T follicular helper cell (primary cell): ENCODE measurements at places on chromosomes 1 and 21.

DNA sequence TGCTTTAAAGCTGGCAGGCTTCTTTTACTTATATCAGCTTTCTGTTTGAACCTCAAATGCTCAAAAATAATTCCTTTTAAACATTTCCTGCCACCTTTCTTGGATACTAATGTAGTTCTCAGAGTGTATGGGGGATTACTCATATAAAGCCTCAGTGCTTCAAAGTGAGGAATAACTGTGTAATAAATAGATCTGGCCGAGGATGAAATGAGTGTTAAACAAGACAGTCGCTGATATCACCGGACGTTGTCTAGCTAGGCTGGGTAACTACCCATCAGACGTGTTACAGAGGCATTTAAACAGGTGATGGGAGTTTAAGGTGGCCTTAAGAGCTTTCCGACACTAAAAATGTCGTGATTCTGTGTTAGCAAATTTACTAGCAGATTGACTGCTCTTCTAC is 53.1 kb downstream of the VANGL2 start:
- DNase-seq = no peak

DNA sequence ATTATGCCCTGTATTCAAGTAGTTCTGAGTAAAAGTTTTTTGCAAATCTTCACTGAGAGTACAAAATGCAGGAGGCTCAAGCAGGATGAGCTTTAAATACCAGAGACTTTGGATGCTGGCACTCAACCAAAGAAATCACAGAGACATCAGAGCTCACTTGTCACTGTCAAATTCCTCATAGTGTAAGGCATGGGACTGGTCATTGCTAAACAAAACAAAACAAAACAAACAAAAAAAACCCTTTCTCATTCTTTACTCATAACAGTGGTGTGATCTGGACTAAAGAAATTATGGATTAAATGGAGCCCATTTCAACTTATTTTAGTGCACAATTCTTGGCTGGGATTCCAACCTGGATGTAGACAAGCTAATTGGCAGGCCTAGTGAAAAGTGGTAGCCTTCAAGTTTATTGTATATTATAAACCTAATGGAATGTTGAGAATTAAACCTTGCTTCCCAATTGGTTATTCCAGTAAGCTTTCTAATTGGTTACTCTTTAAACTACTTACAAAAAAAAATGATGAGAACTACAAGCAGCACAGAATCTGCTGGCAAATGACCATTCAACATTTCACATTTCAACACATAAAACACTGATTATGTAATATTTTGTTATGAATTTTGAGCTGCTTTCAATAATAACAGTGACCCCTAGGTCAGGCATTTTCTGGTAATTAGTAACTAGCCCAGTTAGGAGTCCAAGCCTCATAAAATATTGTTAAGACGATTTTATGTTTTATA is 30.6 kb upstream of the NEK7 start:
- no peak for DNase-seq

GRCh38 chr1:217953330-217953729 is 322.2 kb downstream of the SPATA17 start:
- DNase-seq = no peak

DNA sequence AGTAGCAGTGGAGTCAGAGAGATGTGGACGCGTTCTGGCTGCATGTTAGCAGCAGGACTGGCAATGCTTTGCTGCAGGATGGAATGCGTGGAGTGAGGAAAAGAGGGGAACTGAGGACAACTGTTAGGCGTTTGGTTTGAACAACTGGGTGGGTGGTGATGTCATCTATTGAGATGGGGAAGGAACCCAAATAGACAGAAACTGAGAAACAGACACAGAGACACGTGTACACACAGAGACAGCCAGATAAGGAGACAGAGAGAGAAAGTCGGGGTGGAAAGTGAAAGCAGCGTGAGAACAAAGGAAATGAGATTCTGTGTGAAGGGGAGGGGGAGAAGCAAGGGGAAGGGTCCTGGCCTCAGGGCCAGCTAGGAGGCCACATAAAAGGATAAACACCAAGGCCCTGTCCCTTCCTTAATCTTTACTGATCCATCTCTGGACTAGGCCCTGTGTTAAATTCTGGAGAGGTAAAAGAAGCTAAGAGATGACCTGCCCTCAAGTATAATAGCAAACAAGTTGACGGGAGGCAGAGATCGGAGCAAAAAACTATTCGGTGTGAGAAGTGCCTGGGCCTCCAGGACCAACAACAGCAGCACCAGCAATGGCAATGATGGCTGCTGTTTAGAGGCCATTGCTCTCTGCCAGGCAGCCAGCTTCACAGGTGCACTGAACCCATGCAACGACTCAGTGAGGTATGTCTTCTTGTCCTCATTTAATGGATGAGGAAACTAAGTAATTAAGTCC is 31.6 kb downstream of the VWA5B1 start:
- no peak for DNase-seq

- DNase-seq = no peak
These were observed 22.2 kb downstream of the MAPKAPK2 start for GRCh38 chr1:206706806-206707366.

GRCh38 chr1:115230281-115230680 is 107.8 kb downstream of the NGF start:
- no peak for DNase-seq

DNA sequence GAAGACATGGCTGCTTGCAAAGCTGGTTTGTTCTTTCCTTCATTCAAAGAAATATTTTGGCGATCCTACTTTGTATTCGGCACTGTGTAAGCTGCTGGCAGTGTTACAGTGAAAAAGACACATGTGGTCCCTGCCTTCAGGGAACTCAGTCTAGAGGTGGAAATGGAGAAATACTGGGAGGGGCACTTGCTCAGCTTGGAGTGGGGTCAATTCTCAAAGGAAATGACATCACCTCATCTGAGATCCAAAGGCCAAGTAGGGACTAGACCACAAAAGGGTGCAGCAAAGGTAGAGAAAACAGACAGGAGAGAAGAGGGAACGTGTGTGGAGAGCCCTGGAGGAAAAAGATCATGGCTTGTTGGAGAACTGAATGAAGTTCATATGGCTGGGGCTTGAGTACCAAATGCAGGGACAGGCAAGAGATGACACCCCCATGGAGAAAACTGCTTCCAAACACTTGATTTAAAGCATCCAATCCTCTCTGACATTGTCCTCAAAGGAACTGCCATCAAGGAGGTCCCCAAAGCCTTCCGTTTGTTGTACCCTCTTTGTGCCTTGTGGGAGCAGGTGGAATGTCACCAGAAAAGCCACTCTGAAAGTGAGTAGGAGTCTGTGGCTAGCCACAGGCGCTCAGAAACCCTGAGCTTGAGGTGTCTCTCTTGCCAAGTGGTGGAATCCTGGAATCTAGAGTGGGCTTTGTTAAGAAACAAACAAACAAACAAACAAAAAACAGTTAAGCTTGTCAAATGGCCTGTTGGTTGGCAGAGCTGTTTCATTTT is 48.3 kb upstream of the TDRD10 start:
- DNase-seq = no peak

DNA sequence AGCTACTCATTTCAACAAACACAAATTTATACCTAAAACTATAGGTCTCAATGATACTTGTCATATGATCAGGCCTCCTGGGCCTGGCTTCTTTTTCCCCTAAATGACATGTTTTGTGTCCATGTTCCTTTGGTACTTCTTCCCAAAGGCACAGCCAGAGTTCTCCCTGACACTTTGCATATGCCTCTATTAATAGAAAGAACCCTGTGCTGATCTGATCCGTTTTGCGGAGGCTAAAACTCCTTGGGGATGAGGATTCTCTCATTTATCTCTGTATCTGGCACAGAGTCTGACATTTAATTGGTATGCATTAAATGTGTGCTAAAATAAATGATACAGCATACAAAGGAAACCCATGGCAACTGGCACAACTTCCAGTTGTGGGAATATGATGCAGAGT is 11.5 kb downstream of the ATPAF1 start:
- DNase-seq = no peak
